ENCODE measurements at places on chromosomes 13 and 19. TPM values are rescaled to one million over a fixed set of nuclear protein-coding genes. Genes with fewer than 3 reads are reported as not detected.

GRCh38 chr13:97653443-97654140, 219.6 kb downstream of the RAP2A start:
- DNase-seq = no peak
- H3K36me3 ChIP-seq = no peaks in the 10 kb centered on the region

- no peak overlapping the region for H3K27ac ChIP-seq
- no peaks in the 10 kb centered on the region for H3K27me3 ChIP-seq
- H3K36me3 ChIP-seq = peaks cover 58% of the 10 kb centered on the region
- no peaks in the 10 kb centered on the region for H3K4me1 ChIP-seq
- no peak overlapping the region for H3K4me3 ChIP-seq
Observed at GRCh38 chr19:9565900-9566705, 18.2 kb downstream of the ZNF121 start.

The SHANK1 gene
- total RNA-seq = 12.1 TPM

- H3K4me3 ChIP-seq = no peak overlapping the region
- peaks cover 16% of the 10 kb centered on the region for H3K4me1 ChIP-seq
- no peak for DNase-seq
- no peak overlapping the region for H3K27ac ChIP-seq
Observed at GRCh38 chr13:79655509-79655908, 174.6 kb downstream of the NDFIP2 start.

GRCh38 chr13:99072941-99073340, 95.1 kb upstream of the DOCK9 start:
- H3K36me3 ChIP-seq = no peaks in the 10 kb centered on the region
- no peaks in the 10 kb centered on the region for H3K4me1 ChIP-seq
- H3K4me3 ChIP-seq = no peak overlapping the region
- no peak overlapping the region for H3K27ac ChIP-seq
- peaks cover 3% of the 10 kb centered on the region for H3K27me3 ChIP-seq

GRCh38 chr13:40483601-40484000, 182.8 kb downstream of the FOXO1 start:
- DNase-seq = no peak
- H3K27me3 ChIP-seq = no peaks in the 10 kb centered on the region
- no peaks in the 10 kb centered on the region for H3K36me3 ChIP-seq

DNA sequence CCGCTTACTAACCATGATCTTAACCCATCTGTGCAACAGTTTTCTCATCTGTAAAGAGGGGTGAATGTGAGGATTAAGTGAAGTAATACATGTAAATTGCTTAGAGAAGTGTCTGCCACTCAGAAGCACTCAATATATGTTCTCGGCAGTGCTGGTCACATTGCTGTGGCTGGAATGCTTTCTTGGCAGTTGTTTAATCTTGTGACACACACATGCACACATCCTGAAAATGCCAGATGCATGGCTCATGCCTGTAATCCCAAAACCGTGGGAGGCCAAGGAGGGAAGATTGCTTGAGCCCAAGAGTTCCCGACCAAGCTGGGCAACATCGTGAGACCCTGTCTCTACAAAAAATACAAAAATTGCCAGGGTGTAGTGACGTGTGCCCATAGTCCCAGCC, 4.9 kb upstream of the DMKN start:
- DNase-seq = no peak
- no peaks in the 10 kb centered on the region for H3K4me1 ChIP-seq
- H3K27ac ChIP-seq = no peak overlapping the region
- H3K4me3 ChIP-seq = no peak overlapping the region
- H3K36me3 ChIP-seq = no peaks in the 10 kb centered on the region

DNA sequence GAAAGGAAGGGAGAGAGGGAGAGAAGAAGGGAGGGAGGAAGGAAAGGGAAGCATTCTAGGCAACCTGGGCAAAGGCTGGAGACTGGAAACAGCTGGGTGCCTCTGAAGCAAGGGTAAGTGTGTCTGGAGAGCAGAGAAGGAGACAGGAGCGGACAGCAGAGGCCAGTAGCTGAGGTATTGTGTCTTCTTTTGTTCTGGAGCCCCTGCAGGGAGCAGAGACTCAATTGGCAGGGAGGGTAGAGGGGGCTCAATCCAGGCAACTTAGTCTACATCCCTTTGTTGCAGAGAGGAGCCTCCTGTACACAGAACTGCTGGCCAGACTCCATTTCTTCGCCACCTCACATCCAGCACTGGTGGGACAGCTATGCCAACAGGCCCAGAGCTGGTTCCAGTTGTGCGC, 53.2 kb downstream of the NWD1 start:
- H3K27me3 ChIP-seq = peaks cover 6% of the 10 kb centered on the region
- no peak for DNase-seq
- no peak overlapping the region for H3K4me3 ChIP-seq
- H3K36me3 ChIP-seq = no peaks in the 10 kb centered on the region
- H3K27ac ChIP-seq = no peak overlapping the region

The FGF9 gene
- 6.2 TPM for total RNA-seq

GRCh38 chr13:19927117-19927748, 31.3 kb upstream of the ZMYM2 start:
- no peak overlapping the region for H3K27ac ChIP-seq
- no peaks in the 10 kb centered on the region for H3K4me1 ChIP-seq
- no peak overlapping the region for H3K4me3 ChIP-seq
- no peaks in the 10 kb centered on the region for H3K36me3 ChIP-seq
- DNase-seq = peak; percentile 31

The PLVAP gene
- 23.1 TPM for total RNA-seq

DNA sequence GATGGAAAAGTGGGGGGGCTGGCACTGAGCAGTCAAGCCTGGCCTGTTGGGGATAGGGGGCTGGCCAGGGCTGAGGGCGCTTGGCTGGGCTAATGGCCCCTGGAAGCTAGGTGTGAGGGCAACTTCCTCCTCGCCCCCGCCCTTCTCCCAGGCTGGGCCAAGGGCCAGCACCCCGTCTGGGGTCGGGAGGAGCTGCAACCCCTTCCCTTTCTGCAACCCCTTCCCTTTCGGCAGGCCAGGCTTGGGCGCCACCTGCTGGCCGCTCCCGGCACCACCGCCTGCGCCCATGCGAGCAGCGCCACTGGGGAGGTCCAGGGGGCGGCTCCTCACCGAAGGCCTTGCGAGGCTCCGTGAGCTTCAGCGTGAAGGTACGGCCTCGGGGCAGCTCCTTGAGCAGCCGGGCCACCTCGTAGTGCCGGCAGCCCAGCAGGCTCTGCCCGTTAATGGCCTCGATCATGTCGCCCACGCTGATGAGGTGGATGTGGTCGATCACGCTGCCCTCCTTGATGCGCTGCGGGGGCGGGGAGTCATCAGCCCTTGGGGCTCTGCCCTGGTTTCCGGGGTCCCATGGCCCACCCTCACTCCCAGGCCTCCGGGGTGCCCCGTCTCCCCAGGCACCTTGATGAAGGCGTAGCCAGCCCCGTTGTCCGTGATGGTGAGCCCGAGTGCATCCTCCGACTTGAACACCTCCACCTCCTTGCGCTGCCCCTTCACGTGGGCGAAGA, 5.0 kb upstream of the PTGER1 start:
- H3K4me3 ChIP-seq = no peak overlapping the region
- peaks cover 27% of the 10 kb centered on the region for H3K4me1 ChIP-seq
- DNase-seq = peak; percentile 29

GRCh38 chr19:11324079-11324661, 15.3 kb downstream of the RAB3D start:
- peak overlapping the region; percentile 85 for H3K27ac ChIP-seq
- peaks cover 3% of the 10 kb centered on the region for H3K36me3 ChIP-seq
- peak; percentile 86 for DNase-seq
- H3K27me3 ChIP-seq = no peaks in the 10 kb centered on the region

GRCh38 chr13:31311921-31312320, 112.1 kb downstream of the B3GLCT start:
- H3K4me3 ChIP-seq = no peak overlapping the region
- H3K27me3 ChIP-seq = no peaks in the 10 kb centered on the region
- peaks cover 6% of the 10 kb centered on the region for H3K4me1 ChIP-seq

DNA sequence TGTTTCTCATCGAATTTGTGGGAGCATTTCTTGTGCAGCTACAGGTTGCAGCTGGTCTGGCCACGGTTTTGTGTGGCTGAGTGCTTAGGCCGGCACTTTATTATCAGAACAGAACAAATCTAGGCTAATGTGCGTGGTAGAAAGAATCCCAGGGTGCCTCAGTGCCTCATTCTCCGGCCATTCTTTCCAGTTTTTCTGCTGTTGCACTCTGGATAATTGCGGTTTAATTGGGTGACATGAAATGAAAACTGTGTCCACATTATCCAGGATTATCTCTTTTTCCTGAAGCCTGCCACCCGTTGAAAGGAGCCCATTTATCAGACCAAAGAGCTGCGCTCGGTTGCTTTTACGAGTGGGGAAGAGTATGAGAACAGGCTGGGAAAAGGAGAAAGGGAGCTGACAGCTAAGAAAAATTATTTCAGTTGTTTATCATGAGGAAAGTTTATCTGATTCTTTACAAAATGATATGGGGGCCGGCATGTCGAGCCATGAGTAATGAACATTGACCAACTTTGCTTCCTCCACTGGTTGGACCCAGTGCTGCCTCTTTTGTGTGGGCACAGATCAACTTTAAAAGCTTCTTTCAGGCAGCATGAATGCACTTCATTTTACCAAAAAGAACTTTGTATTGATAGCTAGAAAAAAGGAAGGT, 117.0 kb upstream of the SOX21 start:
- no peak overlapping the region for H3K27ac ChIP-seq
- H3K27me3 ChIP-seq = no peaks in the 10 kb centered on the region
- no peak overlapping the region for H3K4me3 ChIP-seq

The ACP5 gene
- 1.8 TPM for total RNA-seq

- H3K27me3 ChIP-seq = peaks cover 8% of the 10 kb centered on the region
- H3K27ac ChIP-seq = no peak overlapping the region
- H3K4me3 ChIP-seq = no peak overlapping the region
- peaks cover 20% of the 10 kb centered on the region for H3K4me1 ChIP-seq
- no peaks in the 10 kb centered on the region for H3K36me3 ChIP-seq
Observed at GRCh38 chr19:18208098-18208951, 4.5 kb upstream of the RAB3A start.

- no peak for DNase-seq
- H3K36me3 ChIP-seq = no peaks in the 10 kb centered on the region
- peaks cover 10% of the 10 kb centered on the region for H3K4me1 ChIP-seq
Observed at GRCh38 chr13:21077076-21077787, 15.8 kb upstream of the LATS2 start.

The ZNF227 gene
- total RNA-seq = 18.9 TPM

DNA sequence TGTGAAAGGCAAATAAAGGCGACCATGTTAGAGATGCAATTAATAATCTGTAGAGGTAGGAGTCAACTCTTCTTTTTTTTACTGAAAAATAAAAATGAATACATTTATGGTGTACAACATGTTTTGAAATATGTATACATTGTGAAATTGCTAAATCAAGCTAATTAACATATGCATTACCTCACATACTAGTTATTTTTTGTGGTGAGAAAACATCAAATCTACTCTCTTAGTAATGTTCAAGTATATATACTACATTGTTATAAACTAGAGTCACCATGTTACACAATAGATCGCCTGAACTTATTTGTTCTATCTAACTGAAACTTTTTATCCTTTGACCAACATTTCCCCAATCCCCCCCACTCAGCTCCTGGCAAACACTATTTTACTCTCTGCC, 143.2 kb downstream of the POU4F1 start:
- no peak overlapping the region for H3K27ac ChIP-seq
- no peaks in the 10 kb centered on the region for H3K27me3 ChIP-seq
- no peaks in the 10 kb centered on the region for H3K4me1 ChIP-seq
- no peak for DNase-seq

DNA sequence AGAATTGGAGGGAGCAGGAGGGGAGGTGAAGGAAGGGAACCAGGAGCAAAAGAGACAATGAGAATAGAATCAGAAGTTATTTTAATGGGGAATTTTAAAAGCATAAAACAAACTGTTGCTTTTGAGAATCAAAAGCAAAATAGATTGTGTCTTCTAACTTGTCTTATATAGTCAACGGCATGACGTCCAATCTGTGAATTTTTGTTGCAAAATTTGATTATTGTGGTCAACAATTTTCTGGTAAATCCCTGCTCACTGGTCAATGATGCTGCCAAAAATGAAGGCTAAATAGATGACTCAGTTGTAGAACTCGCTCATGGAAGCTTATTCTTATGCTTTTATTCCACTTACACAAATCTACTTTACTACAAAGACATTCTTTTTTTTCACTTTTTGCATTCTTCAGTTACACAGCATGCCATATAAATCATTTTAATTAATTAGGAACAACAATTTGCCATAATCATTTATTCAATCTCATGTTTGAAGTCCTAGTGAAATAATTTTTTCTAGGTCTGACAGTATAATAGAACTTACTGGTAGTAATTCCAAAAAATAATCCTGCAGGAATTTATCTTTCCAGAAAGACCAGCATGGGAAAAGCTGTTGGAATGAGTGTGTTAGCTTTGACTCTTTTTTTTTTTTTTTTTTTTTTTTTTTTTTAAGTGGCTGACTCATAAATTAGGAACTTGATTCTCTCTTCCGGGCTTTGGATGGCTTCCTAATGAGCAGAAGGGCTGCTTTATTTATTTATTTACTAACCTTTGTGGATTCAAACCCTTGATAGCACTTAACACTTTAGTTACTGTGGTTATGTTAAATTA, 256.9 kb downstream of the SPRY2 start:
- no peaks in the 10 kb centered on the region for H3K36me3 ChIP-seq
- peaks cover 3% of the 10 kb centered on the region for H3K4me1 ChIP-seq
- DNase-seq = peak; percentile 91
- H3K27me3 ChIP-seq = no peaks in the 10 kb centered on the region
- peak overlapping the region; percentile 88 for H3K27ac ChIP-seq
- H3K4me3 ChIP-seq = no peak overlapping the region

DNA sequence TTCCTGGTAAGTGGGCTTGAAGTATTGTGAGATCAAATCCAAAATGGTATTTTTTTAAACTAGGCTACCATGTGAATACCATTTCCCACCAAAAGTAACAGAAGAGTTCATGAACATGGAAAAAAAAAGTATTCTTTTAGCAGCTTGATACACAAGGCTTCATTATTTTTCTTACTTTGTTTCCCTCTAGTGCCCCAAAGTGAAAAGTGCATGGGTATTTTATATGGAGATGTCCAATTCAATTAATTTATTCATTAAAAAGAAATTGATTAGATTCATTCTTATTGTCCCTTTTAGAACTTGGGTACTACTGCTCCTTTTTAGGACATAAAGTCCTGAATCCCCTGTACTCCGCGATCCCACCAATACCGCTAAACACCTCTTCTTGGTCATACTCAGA, 28.6 kb upstream of the SCEL start:
- no peak overlapping the region for H3K27ac ChIP-seq
- DNase-seq = peak; percentile 13
- no peaks in the 10 kb centered on the region for H3K4me1 ChIP-seq
- no peak overlapping the region for H3K4me3 ChIP-seq
- no peaks in the 10 kb centered on the region for H3K36me3 ChIP-seq

The S1PR2 gene
- 11.2 TPM for total RNA-seq

DNA sequence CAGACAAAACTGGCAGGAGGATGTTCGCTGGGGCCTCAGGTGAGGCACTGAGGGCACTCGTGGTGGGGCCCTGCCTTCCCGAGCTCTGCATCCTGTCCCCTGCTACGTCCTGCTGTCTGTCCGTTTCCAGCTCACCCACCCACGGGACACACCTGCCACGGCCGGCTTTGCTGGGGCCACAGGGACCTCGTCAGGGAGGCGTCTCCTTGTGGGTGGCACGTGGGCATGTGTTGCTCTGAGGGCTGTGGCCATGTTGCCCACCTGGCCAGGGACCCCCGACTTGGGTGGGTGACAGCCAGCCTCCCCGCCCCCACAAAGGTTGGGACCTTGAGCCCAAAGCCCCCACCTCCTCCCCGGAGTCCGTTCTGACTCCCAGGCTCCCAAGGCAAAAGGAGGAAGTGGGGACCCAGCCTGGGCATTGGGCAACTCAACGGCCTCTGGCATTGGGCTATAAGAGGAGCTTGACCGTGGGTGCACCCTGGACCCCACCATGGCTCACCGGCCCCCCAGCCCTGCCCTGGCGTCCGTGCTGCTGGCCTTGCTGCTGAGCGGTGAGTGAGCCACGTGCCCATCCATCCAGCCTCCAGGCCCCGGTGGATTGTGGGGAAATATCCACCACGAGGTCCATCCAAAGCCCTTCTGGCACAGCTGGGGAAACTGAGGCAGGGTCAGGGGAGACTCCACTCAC, at the start of gene PRTN3:
Gene PRTN3, plus strand, starts transcription at position 481 of the 688 bp plus-strand sequence. Its CDS starts 10 bp downstream, at position 491.
- H3K27me3 ChIP-seq = peaks cover 61% of the 10 kb centered on the region
- H3K4me3 ChIP-seq = no peak within 1 kb of the TSS

The ZNF90 gene
- 2.5 TPM for total RNA-seq

The RNF126 gene
- total RNA-seq = 13.2 TPM

Data from muscle of leg (tissue), 16 donors.